ENCODE measurements at places on chromosomes 2 and 18.

GRCh38 chr2:221999717-222000116 lies 299.1 kb downstream of the PAX3 start:
- no peak for DNase-seq

- no peak for DNase-seq
Measured at GRCh38 chr2:226585130-226585561, 214.5 kb downstream of the IRS1 start.

- no peak for DNase-seq
Measured at GRCh38 chr2:16663121-16663905, 2.3 kb downstream of the CYRIA start.

GRCh38 chr2:20443276-20443920 lies 3.5 kb upstream of the RHOB start:
- peak; percentile 56 for DNase-seq

DNA sequence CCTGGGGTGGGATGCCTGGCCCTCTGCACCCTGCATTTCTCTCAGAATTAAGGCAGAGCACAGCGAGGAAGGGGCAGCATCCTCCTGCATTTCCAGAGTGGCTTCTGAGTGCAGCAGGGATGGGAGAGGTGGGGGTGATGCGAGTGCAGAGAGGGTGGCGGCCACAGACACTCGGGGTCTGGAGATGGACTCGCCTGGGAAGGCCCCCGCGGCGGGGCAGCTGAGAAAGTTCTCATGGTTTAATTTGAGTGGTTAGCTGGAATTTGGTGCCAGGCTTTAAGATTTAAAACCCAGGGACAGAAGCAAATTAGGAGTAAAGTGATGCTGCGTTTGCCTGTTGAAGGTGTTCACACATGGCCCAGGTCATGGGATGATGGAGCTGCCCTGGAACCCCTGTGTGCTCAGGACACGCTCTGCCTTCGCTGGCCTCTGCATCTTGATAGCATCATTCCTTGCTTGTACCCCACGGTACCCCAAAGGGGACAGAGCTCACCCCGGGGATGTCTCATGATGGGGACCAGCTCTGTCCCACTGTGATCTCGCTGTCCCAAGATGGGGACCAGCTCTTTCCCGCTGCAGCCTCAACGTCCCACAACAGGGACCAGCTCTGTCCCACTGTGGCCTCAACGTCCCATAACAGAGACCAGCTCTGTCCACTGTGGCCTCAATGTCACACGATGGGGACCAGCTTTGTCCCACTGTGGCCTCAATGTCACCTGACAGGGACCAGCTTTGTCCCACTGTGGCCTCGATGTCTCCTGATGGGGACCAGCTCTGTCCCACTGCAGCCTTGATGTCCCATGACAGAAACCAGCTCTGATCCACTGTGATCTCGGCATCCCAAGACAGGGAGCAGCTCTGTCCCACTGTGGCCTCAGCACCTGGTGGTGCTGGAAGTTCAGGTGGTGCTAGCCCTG lies 27.5 kb downstream of the TMEM18 start:
- DNase-seq = no peak

DNA sequence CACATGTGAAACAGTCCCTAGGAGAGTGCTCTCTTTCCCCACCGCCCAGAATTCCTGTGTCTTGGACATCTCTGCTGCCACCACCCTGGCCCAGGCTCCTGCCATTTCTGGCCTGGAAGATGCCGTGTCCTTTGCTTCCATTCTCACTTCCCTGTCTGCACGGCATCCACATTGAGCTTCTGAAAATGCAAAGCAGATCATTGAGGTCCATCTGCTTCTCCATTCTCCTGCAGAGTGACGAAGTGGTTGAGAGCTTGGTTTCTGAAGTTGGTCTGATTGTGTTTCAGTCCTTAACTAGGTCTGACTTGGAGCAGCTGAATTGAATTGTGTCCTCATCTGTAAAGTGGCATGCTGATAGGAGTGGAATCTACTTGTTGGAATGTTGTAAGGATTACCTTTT lies 98.7 kb upstream of the MGAT5 start:
- DNase-seq = no peak

- DNase-seq = no peak
Measured at GRCh38 chr2:174878537-174879147, 114.4 kb upstream of the CHRNA1 start.

GRCh38 chr2:230234122-230234722 lies 8.7 kb downstream of the SP140 start:
- no peak for DNase-seq

GRCh38 chr2:190723397-190724090 lies 74.7 kb downstream of the NAB1 start:
- no peak for DNase-seq

DNA sequence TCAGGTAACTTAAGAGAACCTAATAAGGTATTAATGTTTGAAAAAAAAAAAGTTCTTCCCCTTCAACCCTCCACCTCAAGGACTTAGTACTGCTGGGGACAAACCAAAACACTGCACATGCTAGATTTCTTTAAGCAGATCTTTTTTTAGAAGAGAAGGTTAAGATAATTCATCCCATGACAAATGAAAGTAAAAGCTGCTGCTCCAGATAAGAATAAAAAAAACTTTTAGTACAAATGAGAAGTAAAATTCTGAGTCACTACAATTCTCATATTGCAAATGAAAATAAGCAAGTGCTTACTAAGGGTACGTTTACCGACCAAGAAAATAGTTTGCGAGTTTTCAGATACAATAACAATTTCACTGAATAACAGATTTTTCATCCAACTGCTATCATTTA lies 8.9 kb downstream of the STAM2 start:
- DNase-seq = no peak

DNA sequence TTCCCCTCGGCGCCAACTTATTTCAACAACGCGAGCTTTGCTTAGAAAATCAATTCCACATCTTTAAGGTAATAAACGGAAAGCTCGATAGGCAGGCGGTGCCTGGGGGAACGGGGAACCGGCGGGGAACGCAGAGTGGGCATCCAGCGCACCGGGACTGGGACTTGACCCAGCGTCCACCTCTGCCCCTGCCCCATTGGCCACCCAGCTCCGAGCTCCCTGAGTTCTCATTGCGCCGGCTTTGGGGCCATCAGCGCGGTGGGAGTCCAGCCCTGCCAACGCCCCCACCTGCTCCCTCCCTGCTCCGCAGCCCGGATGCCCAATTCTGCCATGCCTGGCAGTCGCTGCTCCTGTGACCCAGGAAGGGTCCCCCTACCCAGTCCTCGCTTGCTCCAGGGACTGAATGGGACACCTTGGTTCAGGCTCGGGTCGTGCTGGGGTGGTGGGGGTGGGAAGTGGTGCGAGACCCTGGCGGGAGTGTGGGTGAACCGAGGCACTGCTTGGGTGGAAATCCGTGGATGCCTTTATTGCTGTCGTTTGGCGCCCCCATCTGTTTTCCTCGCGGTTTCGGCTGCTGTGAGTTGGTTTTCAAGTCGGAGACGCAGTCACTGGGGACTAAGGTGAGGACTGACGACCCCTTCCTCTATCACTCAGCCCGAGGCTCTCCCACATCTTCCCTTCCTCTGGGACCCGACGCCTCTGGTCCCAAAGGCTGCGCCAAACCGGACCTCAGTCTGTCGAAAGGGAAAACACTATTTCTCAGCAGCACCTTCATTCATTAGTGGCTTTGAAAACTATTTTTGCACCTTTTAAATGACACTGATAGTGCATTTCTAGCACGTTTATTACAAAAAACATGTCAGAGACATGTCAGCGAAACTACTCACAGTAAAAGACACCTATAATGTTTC lies 2.4 kb upstream of the EVX2 start:
- DNase-seq = peak; percentile 8

DNA sequence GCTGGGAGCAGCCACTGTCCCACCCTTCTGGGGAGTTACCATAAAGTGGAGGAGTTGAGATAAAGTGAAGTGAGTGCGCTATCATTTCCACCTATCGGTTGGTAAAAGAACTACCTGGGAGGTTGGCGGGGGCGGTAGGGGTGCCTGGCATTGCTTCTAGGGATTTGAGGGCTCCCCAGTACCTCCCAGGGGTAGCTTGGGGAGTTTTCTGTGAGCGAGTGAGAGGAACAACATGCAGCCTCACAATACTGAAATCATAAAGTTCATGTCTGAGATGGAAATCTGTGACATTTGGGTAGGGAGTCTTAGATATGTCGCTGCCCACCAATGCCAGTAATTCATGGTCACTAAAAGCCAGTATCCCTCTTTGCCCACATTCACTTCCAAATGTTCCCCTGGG lies 68.7 kb downstream of the PRKCE start:
- DNase-seq = no peak

Measured in hematopoietic multipotent progenitor cell treated with erythropoietin and hydrocortisone succinate and interleukin-3 and kit ligand, for 17 days (in vitro differentiated cells).